ENCODE measurements at places on chromosomes 12 and 14.

- no peak for DNase-seq
Observed at GRCh38 chr12:45557016-45557415, 172.5 kb upstream of the ARID2 start.

DNA sequence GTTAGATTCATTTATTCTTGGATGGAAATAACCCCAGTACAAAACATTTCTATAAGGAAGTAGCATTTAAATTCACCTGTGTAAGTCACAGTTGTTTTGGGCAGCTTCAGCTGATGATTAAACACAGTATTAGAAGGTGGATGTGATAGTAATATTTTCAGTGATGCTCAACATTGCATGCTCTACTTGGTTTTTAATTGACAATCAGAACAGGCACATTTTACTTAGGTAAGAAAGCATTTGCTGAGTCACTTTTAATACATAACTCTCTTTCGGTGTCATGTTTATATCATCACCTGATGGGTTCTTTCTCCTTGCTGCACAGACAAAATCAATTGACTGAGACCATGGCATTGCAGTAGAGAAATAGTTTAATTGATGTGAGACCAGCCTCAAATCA lies 80.7 kb downstream of the CMAS start:
- DNase-seq, result no peak

DNA sequence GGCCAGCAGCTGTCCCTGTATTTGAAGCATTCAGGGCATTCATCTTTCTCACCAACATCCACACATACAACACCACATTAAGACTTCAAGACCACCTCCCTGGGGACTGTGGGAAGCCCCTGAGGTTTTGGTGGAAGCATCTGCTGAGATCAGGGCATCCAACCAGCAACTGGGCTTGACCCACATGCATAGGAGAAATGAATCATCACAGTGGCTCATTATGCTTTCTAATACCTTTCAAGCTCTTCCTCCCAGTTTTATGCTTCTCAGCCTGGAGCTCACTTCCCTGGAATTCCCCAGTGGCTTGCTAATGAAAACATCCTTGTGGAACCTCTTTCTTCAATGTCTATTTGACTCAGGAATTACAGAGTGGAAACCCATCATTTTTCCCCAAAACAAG lies 21.4 kb upstream of the CMKLR1 start:
- no peak for DNase-seq

DNA sequence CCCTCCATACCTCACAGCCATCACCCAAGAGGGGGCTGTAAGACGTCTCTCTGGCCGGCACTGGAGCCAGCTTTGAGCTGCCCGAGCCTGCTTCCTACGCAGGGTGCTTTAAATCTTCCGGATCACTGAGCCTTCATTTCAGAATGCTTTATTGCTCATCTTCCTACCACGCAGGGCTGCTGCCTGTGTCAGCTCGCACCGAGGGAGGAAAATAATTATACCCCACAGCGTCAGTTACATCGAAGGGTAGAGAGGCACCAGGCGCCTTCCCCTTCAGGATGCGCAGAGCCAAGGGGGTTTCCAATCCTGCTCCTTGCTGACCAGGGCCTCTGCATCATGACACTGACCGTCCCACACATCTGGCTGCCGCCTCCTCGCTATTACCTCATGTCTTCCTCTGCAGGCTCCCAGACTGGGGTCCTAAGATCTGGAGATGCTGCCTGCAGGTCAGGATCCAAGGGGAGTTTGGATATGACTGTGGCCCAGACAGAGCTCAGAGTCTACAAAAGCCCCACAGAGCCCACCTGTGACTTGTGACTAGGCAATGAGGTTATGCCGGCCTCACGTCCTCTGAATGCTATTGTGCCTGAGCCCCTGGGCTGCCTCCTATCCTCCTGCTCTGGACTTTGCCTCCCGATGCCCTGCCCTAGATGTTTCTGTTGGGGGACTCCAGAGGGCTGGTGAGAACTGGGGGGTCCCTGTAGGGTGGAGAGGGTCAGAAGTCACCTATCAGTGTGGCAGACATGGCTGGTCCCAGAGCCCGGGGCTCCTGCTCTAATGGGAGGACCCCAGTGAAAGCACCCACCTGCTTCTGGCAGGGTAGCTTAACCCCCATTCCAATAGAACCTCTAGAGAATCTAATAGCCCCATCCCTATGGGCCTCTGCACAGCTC lies 220.3 kb upstream of the RTL1 start:
- DNase-seq, result no peak

- no peak for DNase-seq
Observed at GRCh38 chr12:47894068-47894467, 10.7 kb downstream of the VDR start.

DNA sequence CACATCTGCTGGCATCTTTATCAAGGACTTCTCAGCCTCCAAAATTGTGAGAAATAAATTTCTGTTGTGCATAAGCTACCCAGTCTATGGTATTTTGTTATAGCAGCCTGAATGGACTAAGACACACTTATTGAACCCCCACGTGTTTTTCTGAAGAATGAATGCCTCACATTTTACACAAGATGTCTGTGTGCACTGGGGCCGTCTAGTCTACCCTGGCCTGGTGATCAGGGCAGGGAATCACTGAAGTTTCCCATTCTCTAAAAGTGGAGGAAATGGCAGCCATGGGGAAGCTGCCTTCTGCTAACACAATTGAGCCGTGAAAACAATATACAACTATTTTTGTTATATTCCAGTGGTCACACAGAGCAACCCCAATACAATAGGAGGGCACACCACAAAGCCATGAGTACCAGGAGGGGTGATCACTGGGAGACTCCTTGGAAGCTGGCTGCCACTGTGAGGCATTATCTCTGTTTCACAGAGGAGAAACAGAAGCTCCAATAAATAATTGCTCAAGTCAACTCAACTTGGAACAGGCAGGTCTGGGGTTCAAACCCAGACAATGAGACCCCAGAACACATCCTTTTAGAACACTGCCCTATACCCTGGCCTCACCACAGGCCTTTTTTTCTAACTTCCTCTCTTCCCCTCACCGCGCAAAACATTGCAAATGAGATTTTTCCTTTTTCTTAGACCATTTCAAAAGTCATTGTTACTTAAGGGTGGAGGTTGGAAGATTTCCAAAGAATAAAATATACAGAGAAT lies 18.3 kb upstream of the LTA4H start:
- no peak for DNase-seq

DNA sequence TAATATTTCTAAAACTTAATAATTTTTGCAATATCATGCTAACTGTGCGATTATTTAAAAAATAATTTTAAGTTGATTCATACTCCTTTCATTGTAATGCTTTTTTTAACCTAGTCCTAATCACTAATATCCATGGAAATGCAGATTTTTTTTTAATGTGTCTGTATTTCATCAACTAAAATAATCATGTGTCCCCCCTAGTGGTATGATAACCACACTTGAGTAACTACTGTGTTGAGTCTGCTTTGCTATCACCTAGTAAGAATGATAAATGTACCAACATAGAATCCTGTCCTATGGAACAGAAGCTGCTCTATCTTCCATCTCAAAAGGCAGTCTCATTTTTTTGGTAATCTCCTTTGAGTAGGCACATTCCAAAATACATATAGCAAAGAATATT lies 19.1 kb upstream of the SYNE2 start:
- DNase-seq, result no peak

GRCh38 chr12:981961-982360 lies 9.1 kb upstream of the ERC1 start:
- DNase-seq, result no peak

DNA sequence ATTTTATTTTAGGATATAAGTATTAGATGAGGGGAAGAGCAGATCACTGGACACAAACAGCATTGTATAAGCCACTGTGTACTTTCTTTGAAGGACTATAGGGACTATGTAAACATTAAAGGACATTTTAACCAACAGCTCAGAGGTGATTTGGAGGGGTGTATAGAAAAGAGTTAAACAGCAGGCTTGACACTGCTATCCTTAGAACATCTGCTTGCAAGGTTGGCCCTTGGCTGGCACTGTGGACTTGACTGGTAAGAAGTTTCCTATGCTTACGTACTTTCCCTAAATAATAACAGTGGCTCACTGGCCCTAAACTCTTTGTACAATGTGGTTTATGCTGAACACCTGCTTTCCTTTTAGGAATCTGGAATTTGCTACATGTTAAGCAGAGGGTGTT lies 28.7 kb downstream of the ZFYVE26 start:
- DNase-seq, result no peak

- no peak for DNase-seq
Observed at GRCh38 chr14:98928418-98928817, 343.6 kb downstream of the BCL11B start.

DNA sequence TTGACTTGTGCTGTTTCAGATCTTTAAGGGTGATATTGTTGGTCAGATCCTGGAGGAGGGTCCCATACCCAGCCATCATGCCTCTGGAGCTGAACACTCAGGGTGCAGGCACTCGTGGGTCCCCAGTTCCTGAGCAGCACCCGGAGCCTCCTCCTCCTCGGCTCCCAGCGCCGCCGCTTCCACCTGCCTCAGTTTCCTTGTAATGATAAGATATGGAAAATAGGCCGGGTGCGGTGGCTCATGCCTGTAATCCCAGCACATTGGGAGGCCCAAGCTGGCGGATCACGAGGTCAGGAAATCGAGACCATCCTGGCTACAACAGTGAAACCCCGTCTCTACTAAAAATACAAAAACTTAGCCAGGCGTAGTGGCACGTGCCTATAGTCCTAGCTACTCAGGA lies 20.2 kb upstream of the AEBP2 start:
- DNase-seq, result no peak

DNA sequence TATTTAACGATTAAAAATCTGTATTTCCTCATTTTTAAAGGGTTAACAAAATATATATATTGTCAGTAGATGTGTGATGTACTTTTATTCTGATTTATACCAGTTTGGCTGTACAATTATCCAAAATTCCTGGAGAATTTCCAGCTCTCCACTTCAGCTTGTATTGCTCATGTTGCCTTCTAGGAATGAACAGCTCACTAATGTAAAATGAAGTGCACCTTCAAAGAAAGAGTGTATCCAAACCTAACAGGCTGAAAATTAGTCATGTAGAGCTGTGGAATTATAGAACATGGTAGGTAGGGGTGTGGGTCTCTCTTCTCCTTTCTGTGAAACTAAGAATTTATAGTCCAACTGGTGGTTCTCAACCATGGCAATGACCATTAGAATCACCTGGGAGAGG lies 362.0 kb downstream of the ETNK1 start:
- no peak for DNase-seq

All from WTC11 (cell line).